Activated naive CD8-positive, alpha-beta T cell treated with anti-CD3 and anti-CD28 coated beads, Interleukin-2, amount 10 ng/mL, durations not matched to agents 7 days and 5 days (primary cell): ENCODE measurements at places on chromosomes 4 and X. TPM values are rescaled to one million over a fixed set of nuclear protein-coding genes. Genes with fewer than 3 reads are reported as not detected.

DNA sequence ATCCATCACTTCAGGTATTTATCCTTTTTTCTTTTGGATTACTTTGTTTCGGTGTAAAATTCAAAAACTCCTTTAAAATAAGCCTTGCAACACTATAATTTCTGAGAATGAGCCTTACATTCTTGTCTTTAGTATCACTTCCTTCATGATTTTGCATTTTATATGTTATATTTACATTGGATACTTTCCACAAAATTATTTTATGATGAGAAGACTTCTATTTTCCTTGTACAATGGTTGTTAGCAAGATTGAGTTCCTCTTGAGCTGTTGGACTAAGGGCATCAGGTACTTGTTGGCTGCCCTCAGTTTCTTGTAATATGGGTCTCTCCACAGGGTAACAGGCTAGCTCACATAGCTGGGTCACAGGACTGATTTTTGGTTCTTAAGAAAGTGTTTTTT is 22.7 kb upstream of the HPGDS start:
- no peak for DNase-seq

DNA sequence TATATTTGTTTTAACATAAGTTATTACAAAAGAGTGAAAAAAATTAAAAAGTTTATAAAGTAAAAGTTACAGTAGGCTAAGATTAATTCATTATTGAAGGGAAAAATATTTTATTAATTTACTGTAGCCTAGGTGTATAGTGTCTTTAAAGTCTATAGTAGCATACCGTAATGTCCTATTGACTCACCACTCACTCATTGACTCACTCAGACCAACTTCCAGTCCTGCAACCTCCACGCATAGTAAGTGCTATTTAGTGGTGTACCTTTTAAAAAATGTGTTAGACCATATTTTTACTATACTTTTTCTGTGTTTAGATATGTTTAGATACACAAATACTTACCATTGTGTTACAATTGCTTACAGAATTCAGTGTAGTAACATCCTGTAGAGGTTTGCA is 841.1 kb downstream of the CENPC start:
- no peak for DNase-seq

DNA sequence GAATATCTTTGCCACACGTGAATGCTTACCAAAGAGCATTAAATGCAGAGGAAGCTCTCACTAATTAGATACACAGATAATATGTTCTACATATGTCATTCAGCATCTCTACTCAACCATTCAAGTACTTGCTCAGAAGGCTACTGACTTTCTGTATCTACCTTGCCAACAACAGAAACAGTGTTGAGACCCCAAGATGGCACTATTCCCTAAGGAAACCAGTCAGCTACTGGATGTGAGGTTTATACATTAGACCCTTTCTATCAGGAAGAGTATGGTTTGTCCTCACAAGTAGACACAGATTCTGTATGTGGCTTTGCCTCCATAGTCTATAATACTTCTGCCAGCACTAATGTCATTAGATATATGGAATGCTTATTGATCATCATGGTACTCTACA is 443.9 kb upstream of the INTU start:
- DNase-seq: no peak

DNA sequence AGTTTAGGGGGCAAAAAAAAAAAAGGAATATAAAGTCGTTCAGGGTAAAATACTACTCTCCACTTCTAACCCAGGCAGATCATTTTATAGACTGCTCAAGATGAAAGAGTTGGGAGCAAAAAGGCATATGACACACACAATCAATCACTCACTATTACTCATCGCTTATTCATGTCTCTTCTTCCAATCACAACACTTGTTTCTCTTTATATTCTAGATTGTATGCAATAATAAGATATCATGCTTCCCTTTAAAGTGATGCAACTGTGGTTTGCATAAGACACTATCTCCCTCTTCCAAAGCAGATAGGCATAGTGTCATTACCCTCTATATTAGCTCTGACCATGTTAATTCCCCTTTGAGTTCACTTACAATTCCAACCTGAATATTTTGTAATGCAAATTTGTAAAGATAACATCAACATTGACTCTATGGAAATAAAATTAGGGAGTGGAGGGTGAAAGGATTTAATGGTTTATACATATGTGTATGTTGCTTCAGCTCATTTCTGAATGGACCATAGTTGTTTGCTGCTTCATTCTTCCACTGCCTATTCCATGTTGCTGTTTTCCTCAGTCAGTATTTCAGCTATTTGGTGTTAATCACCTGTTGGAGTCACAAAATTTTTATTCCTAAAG is 154.9 kb upstream of the EPHA5 start:
- no peak for DNase-seq

GRCh38 chr4:2931512-2932301 is 31.5 kb downstream of the NOP14 start:
- peak; percentile 70 for DNase-seq

GRCh38 chr4:11720292-11720691 is 291.6 kb upstream of the HS3ST1 start:
- DNase-seq: no peak

GRCh38 chr4:184409502-184409901 is 64.8 kb downstream of the IRF2 start:
- no peak for DNase-seq

The IRS4 gene
- total RNA-seq: not detected
